Activated naive CD4-positive, alpha-beta T cell treated with anti-CD3 and anti-CD28 coated beads, Interleukin-2, amount 50 U/mL, for 72 hours (primary cell): ENCODE measurements at places on chromosomes 2 and 18. TPM values are rescaled to one million over a fixed set of nuclear protein-coding genes. Genes with fewer than 3 reads are reported as not detected.

Gene NIF3L1
- total RNA-seq = 17.2 TPM

Gene OR6B2
- not detected for total RNA-seq

Gene CCBE1
- 0.08 TPM for total RNA-seq

Gene GCG
- total RNA-seq = not detected

Gene REG3A
- not detected for total RNA-seq

Gene TFCP2L1
- total RNA-seq = not detected

Gene SFXN5
- total RNA-seq = 16.0 TPM

Gene OTOS
- total RNA-seq = not detected

Gene PRSS56
- total RNA-seq = not detected

Gene ALPI
- not detected for total RNA-seq

Gene ERICH2
- not detected for total RNA-seq

DNA sequence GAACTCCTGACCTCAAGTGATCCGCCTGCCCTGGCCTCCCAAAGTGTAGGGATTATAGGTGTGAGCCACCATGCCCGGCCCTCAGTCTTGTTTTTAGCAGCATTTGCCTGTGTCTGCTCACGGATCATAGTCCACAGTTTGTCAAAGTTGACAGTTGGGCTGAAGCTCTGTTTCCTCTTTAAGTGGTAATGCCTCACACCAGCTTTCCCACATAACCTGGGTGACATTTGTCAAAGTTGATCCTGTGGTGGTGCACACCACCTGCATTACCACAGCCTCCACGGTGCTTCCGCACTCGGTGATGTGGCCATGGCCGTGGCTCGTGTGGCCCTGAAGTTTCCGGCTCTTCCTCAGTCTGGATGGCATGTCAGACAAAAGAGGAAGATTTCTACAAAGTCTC, 27.1 kb downstream of the RAB31 start:
- no peak for DNase-seq

DNA sequence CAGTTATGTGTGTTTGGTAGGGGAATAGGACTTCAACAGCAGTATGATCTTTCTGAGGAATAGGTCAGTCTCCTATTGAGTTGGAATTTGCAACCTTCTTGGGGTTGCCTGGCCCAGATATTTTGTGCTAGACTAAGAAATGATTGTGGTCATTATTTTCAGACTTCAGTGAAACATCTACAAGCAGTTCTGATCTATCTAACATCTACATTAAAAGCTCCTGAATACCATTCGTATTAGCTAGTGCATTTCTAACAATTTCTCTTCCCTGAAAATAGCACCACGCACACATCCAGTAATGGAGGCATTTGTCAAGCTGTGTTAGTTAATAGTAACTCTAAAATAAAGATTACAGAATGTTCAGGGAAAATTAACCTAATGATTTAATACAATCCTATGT, 179.3 kb downstream of the FIGN start:
- DNase-seq = no peak

DNA sequence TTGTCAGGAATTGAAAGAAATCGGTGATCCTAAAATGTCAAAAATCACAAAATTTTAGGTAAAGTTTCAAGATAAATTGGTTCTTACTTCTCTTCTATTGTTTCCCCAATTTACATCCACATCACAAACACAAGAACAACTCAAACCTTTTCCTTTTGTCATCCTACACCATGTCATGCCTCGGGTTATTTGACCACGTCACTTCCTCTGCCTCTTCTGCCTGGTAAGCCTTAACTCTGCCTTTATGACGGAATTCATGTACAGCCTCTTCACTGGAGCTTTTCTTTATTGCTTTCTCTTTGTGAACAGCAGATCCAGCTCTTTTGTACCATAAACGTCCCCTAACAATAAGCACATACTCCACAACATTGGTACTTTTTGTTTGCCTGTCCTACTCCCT, 258.0 kb downstream of the DPP10 start:
- DNase-seq = no peak

DNA sequence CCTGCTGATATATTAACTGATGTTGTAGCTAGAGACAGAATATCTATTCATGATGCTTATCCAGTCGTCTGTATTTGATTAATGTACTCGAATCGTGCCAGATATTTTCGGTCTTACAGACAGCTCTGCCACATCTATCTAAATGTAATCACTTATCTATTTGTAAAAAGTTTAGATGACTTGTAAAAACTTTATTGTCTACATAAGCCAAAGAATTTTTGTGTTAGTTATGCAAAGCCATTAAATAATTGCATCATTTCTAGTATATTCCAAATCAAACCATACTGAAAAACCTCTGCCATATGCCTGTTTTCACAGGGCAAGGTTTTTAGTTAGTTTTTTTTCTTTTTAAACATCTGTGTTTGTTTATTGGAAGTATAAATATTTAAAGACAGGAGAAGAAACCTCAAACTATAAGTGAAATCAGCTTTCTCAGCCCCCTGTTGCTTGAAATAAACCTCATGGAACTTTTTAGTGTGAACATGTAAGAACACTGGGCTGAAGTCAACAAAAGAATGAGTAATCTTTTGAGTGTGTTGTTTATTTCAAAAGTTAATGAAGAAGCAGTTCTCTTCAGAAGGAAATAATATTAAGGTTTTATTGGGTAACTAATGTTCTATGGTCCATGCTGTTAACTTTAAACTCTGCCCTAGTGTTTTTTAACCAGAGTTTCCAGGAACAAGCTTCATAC, 657.6 kb upstream of the SYT4 start:
- DNase-seq = no peak

DNA sequence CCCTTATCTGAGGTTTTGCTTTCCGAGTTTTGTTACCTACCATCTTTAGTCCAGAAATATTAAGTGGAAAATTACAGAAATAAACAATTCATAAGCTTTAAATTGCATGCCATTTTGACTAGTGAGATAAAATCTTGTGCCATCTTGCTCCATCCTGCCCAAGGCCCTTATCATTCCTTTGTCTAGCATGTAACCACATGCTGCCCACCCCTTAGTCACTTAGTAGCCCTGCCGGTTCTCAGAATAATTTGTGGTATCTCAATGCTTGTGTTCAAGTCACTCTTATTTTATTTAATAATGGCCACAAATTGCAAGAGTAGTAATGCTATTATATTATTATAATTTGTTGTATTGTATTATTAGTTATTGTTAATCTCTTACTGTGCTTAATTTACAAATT, 36.8 kb upstream of the VPS54 start:
- no peak for DNase-seq

DNA sequence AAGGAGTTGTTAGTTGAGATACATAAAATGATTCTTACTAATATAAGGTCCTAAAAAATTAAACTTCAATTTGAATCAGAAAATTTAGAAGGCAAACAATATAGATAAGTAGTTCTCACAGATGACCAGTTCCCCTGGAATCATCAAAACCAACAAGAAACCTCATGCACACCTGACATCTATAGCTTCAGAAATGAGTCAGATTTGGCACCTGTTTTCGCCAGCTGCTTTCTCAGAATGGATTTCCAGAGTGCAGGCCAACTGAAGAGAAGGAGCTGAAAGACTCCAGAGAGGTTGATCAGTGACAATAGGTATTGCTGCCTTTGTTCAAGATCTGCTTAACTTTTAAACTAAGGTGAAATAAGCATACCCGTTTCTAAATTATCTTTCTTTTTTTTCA, 192.4 kb downstream of the RDH14 start:
- no peak for DNase-seq

DNA sequence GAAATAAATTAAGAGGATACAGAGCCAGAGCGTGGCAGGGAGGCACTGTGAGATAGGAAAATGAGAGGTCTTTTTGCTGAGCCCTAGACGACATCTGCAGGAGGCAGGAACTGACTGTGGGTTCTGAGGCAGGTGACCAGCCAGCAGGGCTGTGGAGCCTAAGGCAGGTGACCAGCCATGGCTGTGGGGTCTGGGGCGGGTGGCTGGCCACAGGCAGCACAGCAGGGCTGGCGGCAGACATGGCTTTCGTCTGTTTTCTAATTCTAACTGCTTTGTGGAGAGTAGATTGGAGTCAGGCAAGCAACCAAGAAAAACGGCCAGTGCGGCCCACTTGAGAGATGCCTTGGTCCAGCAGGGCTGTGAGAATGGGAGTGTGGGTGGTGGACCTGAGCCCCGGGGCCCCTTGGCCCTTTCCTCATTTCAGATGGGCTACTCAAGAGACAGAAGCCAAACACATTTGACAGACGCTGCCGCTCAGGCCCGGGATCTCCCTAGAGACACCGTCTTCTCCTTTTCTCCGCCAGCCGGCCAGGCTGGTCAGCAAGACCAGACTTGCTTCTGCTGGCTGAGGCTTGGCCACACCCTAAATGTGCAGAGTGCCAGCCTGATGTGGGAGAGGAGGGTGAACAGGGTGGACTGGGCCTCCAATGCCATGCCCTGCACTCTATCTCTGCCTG, 19.7 kb upstream of the GNAL start:
- DNase-seq = no peak

DNA sequence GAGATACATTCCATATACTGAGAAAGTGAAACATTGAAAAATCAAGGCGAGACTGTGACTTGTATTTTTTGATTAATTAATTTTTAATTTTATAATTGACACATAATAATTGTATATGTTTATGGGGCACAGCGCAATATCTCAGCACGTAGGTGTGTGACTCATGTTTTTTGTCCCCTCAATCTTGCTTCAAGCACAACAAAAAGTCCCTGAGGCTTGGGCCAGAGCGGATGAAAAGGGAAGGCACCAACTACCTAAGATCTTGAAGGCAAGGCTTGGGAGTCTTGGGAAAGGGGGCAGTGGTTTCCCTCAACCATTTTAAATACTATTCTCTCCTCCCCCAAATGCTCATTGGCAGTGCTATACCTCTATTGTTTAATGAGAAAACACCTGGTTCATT, 9.9 kb downstream of the SGPP2 start:
- no peak for DNase-seq

DNA sequence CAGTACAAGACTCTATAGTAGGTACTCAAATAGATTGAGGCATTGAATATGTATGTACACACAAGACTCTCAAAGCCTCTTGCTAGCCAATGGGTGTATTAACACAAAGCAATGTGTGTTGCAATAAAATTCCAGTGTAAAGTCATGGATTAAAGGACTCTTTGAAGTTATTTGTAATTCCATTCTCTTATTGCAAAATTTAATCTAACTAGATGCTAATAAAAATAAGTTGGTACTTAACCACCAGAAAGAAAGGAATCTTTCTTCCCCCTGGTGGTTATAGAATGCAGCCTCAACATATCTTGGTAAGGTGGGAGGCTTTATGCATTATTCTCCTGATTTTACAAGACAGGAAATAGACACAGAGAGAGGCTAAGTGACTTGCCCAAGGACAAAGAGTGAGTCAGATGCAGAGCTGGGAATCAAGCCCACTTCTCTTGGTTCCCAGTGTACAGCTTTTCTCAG, 18.0 kb downstream of the LRP1B start:
- DNase-seq = no peak

GRCh38 chr2:128313091-128313836, 5.4 kb downstream of the HS6ST1 start:
- peak; percentile 41 for DNase-seq

- DNase-seq = no peak
Observed at GRCh38 chr2:149161481-149162225, 123.2 kb downstream of the LYPD6B start.

GRCh38 chr2:182064019-182064778, 78.5 kb downstream of the PPP1R1C start:
- DNase-seq = no peak

GRCh38 chr2:179106342-179106675, 56.4 kb upstream of the CCDC141 start:
- no peak for DNase-seq

- no peak for DNase-seq
Observed at GRCh38 chr2:138727956-138728355, 52.2 kb downstream of the NXPH2 start.
